ENCODE measurements at places on chromosomes 11 and 22. TPM values are rescaled to one million over a fixed set of nuclear protein-coding genes. Genes with fewer than 3 reads are reported as not detected.

DNA sequence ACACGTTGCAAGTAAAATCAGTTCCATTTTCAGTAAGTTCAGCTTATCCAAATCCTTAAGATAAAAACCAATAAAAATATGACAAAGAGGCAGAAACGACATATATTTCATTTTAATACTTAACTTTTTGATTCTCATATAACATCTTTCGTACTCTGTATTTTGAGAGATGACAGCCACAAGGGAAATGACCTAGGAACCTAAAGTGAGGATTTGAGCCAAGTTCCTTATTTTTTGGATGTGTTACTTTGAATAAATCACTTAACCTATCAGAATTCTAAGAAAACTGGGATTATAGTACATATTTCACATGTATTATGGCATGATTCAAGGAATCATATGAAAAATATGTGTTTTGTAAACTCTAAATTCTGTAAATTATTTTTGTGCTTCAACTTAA, 143.6 kb upstream of the TRPC6 start:
- H3K4me3 ChIP-seq, result no peak overlapping the region
- no peak for DNase-seq
- no peaks in the 10 kb centered on the region for H3K36me3 ChIP-seq
- no peaks in the 10 kb centered on the region for H3K4me1 ChIP-seq
- H3K27ac ChIP-seq, result no peak overlapping the region

DNA sequence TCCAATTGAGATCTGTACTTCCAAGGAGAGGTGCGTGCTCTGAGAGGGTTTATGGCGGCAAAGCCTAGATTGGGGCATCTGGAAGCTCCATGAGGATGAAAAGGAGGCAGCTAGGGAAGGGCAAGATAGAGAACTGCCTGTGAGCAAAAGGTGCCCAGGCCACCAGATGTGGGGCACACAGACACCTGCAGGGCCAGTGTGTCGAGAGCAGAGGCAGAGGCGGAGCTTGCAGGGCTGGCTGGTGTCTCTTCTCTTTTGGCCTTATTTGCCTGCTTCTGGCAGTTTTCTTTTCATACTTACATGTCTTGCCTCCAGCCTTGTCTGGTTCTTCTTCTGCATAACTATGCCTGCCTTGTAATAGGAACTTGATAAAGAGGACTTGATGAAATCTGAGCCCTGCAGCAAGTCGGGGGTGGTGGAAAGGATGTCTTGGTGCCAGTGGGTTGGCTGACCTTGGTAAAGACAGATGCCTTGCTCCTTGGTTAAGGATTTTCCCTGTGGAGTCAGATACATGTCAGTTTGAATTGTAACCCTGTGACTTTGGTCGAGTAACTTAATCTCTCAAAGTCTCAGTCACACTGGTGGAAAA, 680.3 kb downstream of the NTM start:
- H3K4me3 ChIP-seq, result no peak overlapping the region
- H3K36me3 ChIP-seq, result no peaks in the 10 kb centered on the region
- DNase-seq, result no peak
- no peak overlapping the region for H3K27ac ChIP-seq
- H3K27me3 ChIP-seq, result no peaks in the 10 kb centered on the region

The KIF18A gene
- 31.8 TPM for total RNA-seq

The ACTN3 gene
- total RNA-seq, result 0.23 TPM

The GLB1L3 gene
- 7.2 TPM for total RNA-seq
